ENCODE measurements at places on chromosomes 4 and X.

DNA sequence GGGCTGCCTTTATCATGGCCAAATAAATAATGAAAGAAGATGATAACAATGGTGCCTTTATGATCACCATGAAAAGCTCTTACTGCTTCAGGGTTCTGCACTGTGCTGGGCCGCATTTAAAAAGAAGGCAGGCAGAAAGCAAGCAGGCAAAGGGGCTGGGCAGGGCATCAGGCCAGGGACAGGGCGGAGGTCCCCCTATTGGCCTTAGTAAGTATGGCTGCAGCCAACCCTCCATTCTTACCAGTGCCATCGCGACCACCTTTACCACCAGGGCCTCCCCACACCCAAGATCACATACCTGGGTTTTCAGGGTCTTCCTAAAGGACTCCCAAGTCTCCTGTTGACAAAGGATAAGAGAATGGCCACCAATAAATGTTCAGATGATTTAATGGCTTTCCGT is 38.9 kb downstream of the CNGA2 start:
- DNase-seq = no peak

- no peak for DNase-seq
Observed at GRCh38 chrX:41716222-41716621, 7.8 kb upstream of the GPR82 start.

GRCh38 chr4:26404743-26405206 is 84.0 kb downstream of the RBPJ start:
- DNase-seq = no peak

DNA sequence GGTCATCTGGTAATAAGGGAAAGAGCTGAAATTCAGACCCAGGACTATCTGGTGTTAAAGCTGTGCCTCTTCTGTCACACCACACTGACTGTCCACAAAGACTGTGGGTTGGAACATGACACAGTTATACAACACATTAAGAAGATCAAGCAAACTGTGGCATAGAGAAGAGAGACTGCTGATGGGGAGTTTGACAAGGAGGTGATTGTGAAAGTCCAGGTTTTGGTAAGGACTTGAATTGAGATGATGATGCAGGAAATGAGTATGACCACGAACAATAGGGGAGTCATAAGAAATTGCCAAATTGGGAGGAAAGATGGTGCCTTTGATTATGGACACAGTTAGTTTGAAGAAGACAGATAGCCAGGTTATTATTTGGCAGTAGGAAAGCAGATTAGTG is 163.4 kb downstream of the PDGFRA start:
- DNase-seq = no peak

DNA sequence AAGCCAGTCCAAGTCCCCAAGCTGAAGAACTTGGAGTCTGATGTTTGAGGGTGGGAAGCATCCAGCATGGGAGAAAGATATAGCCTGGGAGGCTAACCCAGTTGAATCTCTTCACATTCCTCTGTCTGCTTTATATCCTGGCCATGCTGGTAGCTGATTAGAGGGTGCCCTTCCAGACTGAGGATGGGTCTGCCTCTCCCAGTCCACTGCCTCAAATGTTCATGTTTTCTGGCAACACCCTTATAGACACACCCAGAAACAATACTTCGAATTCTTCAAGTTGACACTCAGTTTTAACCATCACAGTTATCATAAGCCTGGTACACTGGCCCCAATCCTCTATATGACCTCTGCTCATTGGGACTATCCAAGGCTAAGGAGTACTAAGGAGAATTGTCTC is 124.1 kb upstream of the WDR1 start:
- DNase-seq = no peak
